ENCODE measurements at places on chromosomes 1 and 21.

DNA sequence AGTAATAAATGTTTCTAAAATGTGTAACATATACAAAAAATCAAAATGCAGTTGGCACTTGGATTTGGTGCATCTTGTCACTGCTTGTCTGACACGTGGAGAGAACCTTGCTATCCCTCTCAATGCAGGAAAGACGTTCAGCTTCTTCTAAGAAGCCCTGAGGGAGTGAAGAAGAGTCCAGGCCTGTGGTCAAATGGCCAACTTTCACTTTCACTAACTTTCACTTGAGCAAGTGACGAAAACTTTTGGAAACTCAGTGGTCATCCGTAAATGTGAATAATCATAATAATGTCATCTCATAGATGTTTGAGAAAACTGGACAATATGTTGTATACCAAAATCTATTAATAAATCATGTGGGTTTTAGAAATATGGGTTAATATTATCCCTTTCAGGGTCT lies 61.9 kb downstream of the ERG start:
- no peak for DNase-seq

- no peak for DNase-seq
Measured at GRCh38 chr1:204316164-204316563, 43.6 kb downstream of the PLEKHA6 start.

DNA sequence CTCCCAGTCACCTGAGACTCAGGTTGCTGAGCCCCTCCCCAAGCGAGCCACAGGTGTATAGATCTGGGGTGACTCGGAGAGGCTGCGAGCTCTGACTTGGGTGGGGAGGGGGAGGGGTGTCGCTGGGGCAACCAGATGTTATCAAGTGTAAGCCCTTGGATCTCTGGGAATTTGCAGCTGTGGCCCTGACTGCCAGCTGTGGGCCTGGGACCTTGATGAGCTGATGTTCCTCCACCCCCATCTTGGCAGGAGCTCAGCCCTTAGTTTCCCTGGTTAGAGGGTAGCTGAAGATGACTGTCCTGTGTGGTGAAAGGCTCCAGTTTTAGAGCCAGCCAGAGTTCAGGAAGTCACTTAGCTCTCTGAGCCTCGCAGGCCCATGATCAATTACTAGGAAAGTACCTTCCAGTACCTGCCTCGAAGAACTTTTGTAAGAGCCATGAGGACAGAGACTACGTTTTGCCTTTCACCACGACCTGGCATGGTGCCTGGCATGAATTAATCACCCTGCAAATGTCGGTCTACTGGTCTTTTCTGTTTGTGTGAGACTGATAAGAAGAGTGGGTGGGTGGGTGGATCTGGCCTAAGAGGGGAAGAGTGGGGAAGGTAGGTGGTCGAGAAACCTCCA lies 55.8 kb downstream of the YARS1 start:
- peak; percentile 21 for DNase-seq

DNA sequence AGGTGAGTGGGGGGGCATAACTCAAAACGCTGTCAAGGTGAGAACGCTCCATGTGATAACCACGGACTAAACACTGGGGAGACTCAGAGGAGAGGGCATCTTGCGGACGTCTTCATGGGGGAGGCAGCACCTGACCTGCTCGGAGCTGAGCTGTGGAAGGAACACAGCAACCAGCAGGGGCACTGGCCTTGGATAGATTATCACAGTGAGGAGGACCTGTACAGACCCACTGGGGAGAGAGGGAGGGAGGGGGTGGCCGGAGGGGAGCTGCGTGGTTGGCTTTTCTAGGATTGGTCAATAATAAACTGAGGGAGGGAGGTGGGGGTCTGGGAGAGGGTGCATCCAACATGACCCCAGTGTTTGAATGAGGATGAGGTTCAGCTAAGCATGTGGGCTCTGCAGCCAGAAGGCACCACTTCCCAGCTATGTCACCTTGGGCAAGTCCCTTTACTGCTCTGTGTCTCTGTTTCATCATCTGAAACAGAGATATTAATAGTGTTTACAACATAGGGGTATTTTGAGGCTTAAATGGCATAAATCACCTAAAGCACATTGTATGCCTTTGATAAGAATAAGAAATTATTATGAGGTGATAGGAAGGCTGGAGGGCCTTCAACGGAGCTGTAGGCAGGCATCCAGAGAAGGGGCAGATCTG lies 123.3 kb downstream of the GRIK3 start:
- DNase-seq: no peak

DNA sequence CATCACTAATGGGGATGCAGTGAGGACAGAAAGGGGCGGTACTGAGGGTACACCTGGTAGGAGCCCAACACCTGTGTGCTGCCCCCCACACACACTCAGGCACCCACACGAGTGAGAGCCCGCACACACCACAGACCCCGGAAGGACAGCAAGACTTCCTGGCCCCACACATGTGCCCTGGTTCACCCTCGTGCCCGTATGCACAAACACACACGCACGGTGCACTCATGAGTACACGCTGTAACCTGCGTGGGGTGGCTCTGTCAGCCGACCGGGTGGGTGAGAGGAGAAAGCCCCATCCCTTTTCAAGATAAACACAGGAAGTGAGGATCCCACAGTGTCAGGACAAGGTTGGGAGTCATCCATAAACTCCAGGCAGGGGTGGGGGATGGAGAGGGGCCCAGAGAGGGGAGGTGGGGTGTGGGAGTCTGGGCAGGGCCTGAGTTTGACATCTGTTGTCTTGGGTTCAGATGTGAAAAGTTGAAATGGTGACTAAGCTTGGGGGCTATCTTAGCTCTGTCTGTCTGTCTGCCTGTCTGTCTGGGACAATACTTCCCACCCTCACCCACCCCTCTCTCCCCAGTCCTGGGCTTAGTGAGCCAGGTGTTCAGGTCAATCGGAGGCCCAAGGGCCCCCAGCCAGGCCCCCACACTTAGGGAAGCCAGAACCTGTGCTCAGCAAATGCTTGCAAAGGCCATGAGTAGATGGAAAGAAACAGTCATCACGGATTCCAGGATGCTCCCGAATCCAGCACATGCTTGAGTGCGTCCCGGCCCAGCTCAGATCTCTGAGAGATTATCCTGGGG lies 119.8 kb upstream of the ZBTB40 start:
- no peak for DNase-seq

- no peak for DNase-seq
Measured at GRCh38 chr1:150995896-150996295, 10.8 kb downstream of the MINDY1 start.

DNA sequence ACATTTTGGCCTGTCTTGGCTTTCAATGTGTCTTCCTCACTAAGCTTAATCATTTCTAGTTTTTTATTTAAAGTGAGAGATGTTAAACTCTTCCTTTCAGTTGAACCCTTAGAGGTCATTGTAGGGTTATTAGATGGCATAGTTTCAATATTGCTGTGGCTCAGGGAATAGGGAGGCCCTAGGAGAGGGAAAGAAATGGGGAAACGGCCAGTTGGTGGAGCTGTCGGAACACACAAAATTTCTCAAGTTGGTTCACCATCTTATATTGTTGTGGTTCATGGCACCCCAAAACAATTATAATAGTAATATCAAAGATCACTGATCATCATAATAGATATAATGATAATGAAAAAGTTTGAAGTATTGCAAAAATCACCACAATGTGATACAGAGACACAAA lies 31.4 kb upstream of the KAZN start:
- DNase-seq: no peak
